Natural killer cell (primary cell): ENCODE measurements at places on chromosomes 16 and 17. TPM values are rescaled to one million over a fixed set of nuclear protein-coding genes. Genes with fewer than 3 reads are reported as not detected.

BPTF gene
- total RNA-seq, result 168 TPM

TVP23A gene
- not detected for total RNA-seq

DNA sequence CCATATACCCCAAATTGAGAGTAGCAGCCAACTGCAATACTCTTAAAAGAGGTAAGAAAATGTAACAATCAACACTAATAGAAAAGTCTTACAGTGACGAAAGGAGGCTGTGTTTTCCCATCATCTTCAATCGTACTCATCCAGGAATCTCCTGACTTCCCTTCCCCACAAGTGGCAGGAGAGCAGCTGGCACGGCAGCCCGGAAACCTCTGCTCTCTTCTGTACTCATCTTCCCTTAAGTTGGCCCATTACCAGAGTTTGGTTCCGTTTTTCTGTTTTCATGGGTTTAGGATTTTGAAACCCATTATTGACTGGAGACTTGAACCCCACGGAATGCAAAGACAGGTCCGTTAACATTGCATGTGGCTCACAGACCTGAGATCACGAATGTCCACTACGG is 11.7 kb upstream of the CD300H start:
- DNase-seq, result no peak

NEUROD2 gene
- total RNA-seq, result not detected

CLEC3A gene
- total RNA-seq, result not detected
